Stimulated activated CD4-positive, alpha-beta T cell treated with anti-CD3 and anti-CD28 coated beads, Interleukin-4, amount 100 ng/mL, for 1 hour (primary cell): ENCODE measurements at places on chromosomes 5 and 9.

- DNase-seq = no peak
These were observed 76.8 kb upstream of the ANKH start for GRCh38 chr5:14948383-14948782.

DNA sequence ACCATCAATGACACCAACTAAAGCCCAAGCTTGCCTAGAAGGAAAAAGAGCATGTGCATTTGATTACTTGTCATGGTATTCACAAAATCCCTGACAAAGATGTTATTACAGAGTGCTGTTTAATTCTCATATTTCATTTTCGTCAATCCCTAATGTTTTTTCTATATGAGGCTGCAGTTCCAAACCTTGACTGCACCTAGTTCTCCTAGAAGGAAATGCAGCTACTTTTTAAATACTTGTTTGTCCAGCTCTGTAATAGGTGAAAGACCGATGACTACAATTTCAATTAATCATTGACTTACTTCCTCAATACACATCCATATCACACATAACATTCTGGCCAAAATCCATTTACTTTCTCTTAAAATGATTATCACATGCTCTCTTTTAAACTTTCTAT lies 28.1 kb downstream of the CEMIP2 start:
- DNase-seq = no peak

DNA sequence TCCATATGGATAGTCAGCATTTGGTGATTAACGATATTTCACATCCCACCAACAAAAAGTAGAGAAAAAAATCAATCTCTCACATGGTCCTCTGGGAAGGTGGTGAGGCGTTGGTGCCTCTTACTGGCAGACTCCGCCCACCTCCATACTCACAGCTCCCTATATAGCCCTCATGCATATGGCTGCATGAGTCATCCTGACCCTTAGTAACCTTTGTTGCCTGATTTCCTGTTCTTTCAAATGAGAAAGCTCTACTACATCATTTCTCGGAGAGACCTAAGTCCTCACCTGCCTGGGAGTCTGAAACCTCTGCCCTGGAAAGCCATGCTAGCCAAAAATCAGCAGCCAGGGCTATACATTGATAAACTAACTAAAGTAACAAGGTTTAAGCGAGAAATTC lies 33.3 kb upstream of the ABCA1 start:
- DNase-seq = peak; percentile 32

DNA sequence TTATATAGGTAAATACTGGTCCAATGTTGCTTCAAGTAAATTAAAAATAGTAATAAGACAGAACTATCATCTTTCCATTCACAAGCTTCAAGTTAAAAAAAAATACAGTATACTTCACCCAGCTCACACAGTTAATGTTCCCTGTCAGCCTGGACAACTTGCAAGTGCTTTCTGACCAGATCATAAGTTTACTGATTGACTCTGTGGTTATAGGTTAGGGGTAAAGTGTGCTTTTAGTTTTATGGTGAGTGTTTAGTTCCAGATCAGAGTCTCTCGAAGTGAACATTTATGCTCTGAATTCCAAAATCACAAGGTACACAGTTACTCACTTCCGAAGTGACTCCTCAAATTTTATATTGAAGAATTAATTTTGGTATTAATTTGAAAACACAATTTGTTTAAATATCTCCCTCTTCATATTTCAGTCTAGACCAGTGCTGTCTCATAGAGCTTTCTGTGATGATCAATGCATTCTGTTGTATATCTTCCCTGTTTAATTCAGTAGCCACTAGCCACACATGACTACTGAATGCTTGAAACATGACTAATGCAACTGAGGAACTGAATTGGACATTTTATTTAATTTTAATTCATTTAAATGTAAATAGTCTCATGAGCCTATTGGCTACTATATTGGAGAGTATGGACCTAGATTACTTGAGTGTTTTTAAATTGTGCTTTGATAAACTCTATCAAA lies 90.7 kb downstream of the MEF2C start:
- no peak for DNase-seq

DNA sequence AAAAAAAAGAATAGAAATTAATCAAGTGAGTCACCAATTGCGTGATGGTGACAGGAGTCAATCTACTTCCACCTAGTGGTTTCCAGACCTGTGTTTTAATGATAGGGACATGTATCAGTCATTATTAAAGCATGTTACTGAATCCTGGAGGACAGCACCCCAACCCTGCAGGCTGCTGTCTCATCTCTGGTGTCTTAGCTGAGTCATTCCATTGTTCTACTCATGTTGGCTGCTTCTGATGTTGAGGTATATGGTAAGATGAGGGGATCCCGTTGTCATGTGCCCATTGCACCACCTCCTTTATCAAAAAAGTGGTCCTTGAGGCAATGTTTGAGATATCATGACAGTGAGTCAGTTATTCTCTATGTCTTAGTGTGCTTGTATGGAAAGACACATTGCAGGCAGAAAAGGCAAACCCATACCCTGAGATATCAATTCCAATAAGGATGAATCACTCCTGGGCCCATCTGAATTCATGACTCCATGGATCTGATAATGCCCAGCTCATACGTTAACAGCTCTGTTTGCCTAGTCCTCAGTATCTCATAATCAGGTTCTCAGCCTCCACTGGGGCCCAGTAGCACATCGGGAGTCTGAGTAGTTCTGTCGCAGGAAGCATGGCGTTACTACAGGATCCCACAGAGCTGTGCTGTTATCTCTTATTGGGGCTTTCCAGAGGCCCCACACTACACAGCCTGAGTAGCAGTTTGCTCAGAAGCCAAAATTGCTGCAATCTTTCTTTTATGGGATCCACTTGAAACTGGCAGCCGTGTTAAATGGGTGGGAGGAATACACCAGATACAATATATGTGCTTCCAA lies 31.2 kb downstream of the HMGCS1 start:
- no peak for DNase-seq

- DNase-seq = no peak
These were observed 107.6 kb upstream of the CPEB4 start for GRCh38 chr5:173780235-173781234.
